ENCODE measurements at places on chromosomes 2 and 18.

GRCh38 chr2:128753800-128754199 is 435.1 kb upstream of the HS6ST1 start:
- no peak for DNase-seq

DNA sequence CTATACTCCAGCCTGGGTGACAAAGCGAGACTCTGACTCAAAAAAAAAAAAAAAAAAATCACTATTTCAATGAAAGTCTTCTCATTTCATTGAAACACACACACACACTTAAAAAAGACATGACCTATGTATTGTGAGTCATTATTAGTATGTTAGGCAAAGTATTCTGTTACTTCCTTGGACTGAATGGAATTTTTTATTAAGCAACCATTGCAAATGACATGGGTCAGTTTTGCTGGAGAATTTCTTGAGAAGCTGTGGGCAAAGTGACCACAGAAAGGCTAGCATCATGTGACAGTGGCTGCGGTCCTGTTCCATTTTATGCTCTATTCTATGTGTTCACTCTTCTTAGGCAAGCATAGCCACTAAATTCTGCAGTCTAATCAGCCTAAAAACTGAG is 695.7 kb downstream of the TDRD15 start:
- DNase-seq = no peak

DNA sequence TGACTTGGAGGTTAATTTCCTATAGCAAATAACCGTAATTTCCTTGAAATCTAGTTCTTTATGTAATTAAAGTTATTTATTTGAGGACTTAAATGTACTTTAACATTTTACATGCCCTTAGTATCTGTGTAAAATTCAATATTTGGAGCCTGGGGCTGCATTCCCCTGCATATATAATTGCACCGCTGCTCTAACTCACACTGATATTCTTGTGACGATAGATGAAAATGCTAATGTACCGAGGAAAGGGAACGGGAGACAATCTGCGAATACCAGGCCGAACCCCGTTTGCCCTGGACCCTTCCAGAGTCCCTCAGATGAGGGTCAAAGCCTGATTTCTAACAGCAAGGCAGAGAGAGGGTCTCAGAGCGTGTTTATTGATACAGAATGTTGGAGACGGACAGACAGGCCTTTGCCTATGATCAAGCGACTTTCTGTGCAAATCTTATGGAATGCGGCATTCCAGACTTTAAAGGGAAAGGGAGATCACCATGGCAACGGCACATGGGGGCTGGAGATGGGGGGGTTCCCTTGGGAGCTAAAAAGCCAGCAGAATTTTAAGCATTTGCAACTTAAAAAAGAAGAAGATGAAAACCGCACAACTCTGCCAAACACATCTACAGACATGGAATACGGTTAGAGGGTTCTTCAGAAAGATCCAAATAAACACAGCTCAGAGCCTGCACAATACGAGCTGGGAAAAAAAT is 57.6 kb upstream of the TWIST2 start:
- DNase-seq = no peak

DNA sequence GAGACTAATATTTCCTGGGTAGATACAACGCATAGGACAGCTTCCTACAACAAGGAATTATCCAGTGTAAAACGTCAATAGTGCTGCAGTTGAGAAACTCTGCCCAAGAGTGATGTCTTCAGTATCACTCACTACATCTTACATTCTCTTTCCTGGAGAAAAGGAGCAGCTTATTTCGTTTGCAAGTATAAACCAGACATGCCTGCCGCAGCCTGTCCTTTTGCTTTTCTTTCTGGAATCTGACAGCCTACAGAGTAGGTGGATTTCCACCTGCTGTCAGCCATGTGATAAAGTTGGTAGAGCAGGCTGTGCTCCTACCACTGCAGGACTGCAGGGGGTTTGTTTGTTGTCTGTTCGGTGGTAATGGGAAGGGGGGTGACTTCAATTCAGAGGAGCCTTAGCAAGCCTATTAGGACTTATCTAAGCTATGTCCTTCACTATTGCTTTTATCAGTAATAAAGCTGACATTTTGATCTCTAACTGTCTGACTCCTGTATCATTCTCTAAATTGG is 439.1 kb downstream of the GRB14 start:
- peak; percentile 4 for DNase-seq

GRCh38 chr2:71018625-71019024 is 24.0 kb upstream of the TEX261 start:
- DNase-seq = no peak

DNA sequence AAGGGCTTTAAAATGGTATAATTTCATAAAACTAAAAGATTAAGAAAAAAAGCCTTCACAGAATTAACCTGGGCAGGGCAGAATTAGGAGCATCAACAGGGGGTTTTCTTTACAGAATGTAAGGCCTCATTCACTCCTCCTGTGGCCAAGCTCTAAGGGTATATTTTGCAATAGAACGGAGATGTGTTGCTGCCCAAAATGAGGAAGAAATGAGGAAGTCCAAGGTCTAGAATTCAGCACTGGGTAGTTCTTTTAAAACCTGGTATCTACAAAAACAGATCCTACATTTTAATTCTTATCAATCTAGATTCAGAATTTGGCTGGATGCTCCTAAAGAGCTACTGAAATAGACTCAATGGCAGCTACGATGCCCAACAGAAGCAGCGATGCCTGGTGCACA is 101.8 kb downstream of the AKAIN1 start:
- no peak for DNase-seq

GRCh38 chr2:31008561-31009114 is 129.6 kb downstream of the GALNT14 start:
- DNase-seq = peak; percentile 94

DNA sequence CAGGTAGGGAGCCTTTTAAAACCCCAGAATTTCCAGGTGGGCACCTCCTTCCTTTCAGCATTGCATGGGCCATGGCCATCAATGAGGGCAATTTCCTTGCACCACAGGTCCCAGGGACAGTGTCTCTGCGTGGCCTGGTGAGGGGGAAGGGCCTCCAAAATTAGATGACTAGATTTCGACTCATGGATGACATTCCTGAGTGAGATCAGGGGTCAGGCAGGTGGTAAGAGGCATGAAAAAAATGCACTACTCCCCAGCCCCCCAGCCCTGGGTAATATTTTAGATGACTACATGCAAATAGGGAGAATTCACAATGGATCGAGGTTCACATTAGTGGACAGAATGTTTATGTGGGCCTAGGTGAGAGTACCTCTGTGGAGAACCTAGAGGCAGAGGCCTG is 19.0 kb upstream of the IGFBP5 start:
- no peak for DNase-seq

DNA sequence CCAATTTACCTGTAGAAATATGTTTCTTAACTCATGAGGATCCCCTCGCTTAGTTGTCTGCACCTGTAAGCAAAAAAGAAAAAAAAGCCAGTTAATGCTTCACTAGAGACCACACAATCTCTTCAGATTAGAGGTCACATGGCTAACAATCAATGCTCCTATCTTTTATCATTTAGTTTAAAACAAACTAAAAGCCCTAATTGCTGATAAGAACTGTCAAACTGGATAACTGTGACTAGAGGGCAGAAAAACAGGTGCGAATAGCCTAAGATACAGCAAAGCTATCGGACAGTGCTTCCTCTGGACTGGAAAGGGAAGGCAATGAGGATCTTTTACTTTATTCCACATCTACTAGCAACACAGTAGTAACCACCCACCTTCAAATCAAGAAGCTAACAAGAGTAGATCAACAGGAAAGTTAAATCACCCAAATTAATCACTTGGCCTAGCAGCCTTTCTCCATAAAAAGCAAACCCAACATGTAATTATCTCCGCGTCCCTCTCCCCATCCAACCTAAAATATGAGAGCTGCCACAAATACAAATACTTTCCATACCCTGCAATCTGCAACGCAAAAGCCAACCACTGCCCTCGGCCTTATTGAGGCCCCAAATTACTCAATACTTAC is 734 bp downstream of the SLC25A12 start:
- DNase-seq = no peak

DNA sequence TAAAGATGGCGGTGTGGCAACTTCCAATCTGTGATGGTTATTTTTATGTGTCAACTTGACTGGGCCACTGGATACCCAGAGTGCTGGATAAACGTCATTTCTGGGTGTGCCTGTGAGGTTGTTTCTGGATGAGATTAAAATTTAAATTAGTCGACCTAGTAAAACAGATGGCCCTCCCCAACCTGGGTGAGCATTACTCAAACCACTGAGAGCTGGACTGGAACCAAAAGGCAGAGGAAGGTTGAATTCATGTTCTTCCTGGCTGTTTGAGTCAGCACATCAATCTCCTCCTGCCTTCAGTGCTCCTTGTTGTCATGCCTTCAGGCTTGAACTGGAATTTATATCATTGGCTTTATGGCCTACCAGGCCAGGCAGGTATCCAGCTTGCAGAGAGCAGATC is 190.8 kb upstream of the RGPD4 start:
- no peak for DNase-seq

- DNase-seq = no peak
These were observed 188.1 kb downstream of the ARL4C start for GRCh38 chr2:234308813-234309195.

DNA sequence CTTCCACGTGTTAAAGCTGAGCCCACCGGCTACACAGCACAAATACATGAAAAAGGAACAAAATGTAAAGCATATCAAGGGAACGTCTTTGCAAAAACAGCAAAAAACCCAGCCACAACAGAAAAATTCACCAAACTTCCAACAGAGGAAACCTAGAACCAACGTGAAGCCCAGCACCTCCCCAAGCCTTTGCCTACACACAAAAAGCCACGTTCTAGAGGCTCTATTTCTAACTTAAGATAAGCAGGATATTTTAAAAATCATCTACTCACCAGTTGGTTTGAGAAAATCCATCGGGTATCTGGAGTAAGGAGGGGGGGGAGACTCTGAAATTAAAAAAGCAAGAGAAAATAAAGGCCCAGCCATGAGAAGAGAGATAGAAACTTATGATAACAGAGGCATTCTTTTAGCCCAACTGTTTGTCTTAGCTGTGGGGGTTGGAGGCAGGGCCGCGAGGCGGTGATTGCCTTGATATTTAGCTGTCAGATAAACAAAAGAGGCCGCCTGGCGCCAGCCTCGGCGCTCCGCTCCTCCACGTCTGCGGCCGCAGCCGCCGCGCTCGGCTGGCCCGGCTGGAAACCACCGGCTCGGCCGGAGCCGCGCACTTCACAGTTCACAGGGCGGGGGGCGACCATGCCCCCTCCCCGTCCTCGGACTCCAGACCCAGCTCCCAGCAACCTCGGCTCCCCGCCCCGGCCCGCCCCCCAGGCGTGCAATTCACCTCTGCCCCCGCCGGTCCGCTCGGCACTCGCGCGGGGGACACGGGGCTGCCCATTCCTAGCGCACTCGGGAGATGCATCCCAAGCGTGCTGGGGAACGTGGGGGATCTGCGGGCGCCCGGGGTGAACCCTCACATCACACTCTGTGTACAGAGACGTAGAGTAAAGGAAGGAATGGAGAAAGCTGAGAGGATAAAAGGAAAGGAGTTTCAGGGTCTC is 2.4 kb downstream of the SMAD7 start:
- DNase-seq = peak; percentile 87

- DNase-seq = no peak
These were observed 749 bp upstream of the PTMA start for GRCh38 chr2:231707625-231707926.

DNA sequence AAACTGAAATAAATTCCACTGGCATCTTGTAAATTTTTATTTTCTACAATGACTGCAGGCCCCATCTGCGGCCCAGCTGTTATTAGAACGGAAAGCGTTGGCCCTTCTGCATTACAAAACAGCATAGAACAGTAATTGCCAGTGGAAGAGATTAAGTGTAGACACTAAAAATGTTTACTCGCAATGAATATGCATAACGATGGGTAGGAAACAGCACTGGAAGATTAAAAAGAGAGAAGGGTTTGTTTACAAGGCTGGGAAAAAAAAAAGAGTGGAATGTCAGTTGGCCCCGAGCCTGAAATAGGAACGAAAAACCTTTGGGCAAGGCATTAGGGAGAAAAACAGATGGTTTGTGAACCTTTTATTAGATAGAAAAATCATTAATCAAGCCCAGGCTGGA is 275.9 kb upstream of the TCF4 start:
- no peak for DNase-seq

- DNase-seq = no peak
These were observed 161.0 kb downstream of the TPGS2 start for GRCh38 chr18:36667811-36668210.

DNA sequence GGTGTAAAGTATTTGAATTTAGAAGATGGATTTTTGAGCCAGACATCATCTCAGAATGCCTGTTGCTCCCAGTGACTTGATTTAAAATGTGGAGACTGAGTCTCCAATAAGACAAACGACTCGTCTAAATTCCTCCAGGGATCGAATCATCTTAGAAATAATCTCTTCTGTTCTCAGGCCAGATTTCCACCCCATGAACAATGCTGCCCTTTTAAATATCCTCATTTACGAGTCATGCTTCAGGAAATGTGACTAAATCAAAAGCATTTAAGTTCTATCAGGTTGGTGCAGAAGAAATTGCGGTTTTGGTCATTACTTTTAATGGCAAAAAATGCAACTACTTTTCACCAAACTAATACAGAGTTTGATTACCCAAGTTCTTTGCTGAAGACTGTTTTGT is 684.6 kb upstream of the SOX11 start:
- DNase-seq = no peak

DNA sequence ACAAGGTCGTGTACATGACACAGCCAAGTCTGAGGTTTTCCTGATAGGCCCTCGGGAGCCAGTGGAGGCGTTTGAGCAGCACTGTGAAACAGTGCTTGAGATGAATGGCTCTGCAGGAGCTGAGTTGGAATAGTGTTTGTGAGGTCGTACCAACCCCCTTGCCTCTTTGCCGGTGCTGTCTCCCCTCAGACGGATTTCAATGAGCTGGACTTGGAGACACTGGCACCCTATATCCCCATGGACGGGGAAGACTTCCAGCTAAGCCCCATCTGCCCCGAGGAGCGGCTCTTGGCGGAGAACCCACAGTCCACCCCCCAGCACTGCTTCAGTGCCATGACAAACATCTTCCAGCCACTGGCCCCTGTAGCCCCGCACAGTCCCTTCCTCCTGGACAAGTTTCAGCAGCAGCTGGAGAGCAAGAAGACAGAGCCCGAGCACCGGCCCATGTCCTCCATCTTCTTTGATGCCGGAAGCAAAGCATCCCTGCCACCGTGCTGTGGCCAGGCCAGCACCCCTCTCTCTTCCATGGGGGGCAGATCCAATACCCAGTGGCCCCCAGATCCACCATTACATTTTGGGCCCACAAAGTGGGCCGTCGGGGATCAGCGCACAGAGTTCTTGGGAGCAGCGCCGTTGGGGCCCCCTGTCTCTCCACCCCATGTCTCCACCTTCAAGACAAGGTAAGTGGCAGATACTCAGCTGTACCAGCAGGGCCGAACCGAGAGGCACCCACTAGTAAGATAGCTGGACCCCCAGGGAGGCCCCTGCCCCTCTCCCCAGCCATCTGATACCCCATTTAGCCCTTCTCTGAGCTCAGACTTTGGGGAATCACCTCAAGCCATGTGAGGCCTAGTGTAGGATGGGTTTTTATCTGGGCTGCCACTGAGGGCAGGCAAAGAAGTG is 83.1 kb downstream of the EPAS1 start:
- DNase-seq = no peak
